ENCODE measurements at places on chromosomes 1 and 21.

GRCh38 chr1:175376194-175376593 is 183.6 kb upstream of the KIAA0040 start:
- DNase-seq: no peak

DNA sequence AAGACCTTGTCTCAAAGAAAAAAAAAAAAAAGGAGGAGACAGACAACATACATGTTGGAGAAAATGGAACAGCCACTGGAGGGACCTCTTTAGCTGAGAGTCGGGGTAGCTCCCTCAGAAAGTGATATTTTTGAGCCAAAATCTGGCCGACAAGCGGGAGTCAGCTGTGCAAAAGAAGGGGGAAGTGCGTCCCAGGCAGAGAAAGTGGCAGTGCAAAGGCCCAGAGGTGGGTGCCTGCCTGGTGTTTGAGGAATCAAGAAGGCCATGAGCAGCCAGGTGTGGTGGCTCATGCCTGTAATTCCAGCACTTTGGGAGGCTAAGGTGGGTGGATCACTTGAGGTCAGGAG is 6.1 kb upstream of the CROCC start:
- no peak for DNase-seq

DNA sequence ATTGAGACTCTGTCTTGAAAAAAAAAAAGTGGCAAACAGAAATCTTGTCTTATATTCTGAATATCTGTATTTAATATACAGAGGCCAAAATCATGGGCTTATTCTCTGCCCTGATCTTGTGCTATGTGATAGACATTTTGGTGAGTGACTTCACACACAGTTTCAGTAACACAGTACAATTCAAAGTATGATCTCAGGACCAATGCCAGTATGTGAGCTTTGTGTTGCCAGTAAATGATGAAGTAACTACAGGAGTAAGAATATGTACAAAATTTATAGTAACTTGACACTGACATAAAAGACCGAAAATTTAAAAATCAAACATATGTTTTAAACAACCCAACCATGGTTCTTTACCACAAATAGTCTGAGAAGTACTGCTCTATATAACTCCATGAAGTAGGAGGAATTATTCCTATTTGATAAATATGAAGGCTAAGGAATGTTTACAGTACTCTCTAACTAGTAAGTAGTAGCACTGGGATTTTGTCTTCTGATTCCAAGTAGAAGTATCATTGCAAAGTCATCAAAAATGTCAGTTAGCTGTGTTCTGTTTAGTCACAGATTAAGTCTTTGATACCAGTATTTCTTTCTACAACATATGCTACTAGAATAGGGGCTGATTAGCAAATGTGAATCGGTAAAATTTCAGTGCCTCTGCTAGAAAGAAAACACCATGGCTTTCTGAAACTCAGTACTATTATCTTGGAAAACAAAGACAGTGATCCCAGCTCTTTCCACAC is 25.3 kb downstream of the DPH5 start:
- DNase-seq: no peak

DNA sequence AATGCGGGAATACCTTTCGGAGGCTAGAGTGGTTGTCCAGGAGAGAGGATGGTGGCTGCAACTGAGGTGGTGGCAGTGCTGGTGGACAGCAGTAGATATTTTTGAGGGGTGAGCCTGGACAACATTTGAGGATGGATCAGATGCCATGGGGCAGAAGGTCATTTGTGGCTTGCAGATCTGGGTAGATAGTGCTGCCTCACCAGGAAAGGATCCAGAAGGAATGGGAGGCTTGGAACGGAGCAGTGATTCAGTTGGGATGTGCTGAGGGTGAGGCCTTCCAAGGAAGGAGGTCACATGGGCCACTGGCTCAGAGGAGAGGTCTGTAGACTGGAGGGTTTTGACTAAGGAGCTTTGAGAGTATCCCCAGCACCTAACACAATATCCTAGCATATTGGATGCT is 110.8 kb upstream of the KAZN start:
- DNase-seq: peak; percentile 24

- DNase-seq: no peak
Measured at GRCh38 chr1:15152318-15153183, 996 bp upstream of the TMEM51 start.

DNA sequence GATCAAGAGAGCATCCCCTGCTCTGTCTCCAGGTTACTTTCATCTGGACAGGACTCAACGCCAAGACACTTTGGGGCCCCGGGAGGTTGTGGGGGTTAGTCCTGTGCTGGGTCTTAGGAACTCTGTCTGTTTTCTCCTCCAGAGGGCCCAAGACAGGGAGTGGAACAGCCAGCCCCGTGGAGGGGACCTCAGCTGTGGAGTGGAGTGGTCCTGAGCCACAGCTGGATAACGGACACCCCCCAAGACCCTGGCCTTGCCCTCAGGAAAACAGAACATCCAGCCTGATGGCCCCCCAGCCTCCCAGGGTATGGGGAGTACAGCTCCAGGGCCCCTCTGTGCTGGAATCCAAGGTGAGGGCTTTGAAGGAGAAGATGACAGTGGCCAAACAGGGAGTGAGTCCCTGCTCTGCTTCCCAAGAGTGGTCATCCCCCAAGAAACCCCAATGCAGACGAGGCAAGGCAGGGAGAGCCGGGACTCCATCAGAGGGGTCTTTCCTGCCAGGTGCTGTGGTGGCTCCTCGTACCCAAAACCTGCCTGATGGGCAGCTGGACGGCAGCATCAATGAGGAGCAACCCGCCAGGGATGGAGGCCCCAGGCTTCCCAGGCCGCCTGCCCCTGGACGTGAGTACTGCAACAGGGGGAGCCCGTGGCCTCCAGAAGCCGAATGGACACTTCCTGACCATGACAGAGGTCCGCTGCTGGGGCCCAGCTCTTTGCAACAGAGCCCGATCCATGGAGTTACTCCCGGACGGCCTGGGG is 3.5 kb downstream of the KIAA1614 start:
- DNase-seq: no peak
